ENCODE measurements at places on chromosomes 5 and 9.

DNA sequence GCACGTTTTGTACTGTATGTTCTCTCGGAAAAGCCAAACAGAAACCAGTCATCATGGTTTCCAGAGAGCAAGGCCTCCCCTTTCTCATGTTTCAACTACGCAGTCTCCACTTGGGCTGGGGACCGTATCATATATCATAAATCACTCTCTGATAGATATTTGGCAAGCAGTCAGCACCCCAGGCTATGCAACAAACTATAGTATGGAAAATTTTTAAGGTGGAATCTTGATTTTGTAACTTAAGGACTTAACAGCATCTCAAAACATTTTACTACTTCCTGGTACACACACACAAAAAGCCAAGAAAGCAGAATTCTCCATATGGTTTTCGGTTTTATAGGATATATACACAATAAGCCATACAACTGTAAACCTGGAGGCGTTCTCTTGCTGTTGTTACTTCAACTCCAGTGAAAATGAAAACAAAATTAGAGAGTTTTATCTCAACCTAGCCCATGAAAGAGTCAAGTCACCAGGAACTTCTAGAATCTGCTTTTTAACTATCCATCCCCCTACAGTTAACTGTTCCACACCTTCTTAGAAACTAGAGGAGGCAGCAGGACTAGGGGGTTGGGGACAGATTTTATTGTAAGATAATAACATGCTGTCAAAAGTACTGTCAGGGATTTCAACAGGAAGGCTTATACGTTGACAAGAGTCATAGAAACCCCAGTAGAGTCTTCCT, 283.4 kb downstream of the NFIB start:
- DNase-seq, result no peak

- DNase-seq, result peak; percentile 48
Measured at GRCh38 chr5:161544350-161544765, 2.2 kb downstream of the GABRB2 start.

GRCh38 chr9:5357431-5358105, 17.9 kb upstream of the RLN1 start:
- DNase-seq, result no peak

- peak; percentile 53 for DNase-seq
Measured at GRCh38 chr9:128724744-128725211, 851 bp upstream of the ZDHHC12 start.

DNA sequence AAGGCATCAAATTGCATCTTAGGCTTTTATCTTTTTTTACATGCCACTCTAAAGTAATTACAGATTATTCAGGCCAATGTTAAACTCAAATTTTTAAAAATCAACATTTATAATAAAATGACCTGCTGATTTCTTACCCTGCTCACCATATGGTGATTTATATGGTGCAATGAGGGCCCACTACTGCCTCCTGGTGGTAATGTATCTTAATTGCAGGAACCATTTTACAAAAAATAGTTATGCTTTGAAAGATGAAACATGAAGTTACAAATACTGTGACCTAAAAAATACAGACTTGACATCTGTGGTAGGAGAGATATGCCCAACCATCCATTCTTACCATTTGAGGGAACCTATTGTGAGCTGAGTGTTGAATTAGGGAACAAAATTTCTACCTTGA, 292.6 kb upstream of the TAS2R1 start:
- no peak for DNase-seq

DNA sequence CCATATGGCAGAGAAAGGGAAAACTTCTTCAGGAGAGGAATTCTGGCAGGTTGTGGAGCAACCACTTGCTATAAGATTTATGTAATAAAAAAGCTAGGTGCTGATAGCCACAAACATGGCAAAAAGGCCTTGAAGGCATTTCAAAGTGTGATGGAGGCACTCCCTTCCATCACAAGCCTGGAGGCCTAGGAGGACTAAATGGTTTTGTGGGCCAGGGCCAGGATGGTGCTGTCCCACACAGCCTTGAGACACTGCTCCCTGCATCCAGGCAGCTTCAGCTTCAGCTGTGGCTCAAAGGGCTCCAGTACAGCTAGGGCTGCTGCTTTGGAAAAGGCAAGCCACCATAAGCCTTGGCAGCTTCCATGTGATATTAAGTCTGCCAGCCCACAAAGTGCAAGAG, 632.8 kb downstream of the BRINP1 start:
- no peak for DNase-seq

DNA sequence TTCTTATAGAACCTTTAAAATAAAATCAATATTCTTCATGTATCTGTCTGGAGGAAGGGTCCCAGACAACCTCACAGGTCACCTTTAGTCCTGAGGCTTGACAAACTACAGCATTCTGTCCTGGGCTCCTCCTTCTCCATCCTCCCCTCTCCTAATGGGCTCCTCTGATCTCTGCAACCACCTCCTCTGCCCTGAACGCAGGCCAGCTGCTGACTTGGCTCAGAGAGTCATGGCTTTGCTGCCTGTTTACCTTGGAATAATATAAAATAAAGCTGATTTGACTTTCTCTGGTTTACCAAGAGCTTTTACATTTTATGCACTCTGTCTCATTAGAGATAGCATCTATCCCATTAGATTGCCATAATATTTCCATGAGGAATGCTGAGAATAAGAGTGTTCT, 159.4 kb downstream of the SEMA6A start:
- no peak for DNase-seq

DNA sequence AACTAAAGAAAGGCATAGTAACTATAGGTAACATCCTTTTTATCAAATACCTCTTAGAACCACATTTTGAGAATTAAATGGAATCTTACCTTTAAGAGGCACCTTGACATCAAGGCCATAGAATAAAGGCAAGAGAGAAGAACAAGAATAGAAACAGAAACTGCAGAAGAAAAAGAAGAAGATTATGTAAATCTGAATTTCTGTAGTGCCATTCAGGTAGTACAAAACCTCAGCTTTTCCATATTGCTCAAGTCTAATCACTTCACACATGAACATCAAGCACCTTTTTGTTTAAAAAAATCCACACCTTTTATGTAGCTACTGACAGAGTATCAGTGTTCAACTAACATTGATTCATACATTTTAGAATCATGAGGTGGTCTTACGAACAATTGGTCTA, 91.8 kb upstream of the DPYSL3 start:
- peak; percentile 7 for DNase-seq

GRCh38 chr5:109328626-109329025, 81.1 kb downstream of the PJA2 start:
- DNase-seq, result no peak

DNA sequence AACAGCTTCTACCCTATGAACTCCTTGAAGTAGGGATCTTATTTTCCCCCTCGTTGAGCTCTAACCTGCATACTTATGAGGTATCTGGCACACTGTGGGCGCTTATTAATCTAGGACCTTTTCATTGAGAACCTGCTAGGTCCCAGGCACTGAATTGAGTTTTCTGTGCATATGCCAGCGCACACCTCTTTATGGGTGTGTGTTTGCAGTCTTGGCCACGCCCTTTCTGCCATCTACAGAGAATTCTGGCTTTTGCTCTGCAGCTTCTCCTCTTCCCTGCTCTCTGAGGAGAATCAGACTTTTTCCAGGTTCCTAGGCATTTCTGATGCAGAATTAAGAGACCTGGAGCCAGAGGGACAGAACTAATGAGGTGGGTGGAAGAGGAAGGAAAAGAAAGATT, 25.4 kb upstream of the SSBP2 start:
- no peak for DNase-seq

- no peak for DNase-seq
Measured at GRCh38 chr9:2378266-2378665, 243.3 kb upstream of the VLDLR start.

- DNase-seq, result no peak
Measured at GRCh38 chr5:176542596-176543427, 5.6 kb upstream of the RNF44 start.

- DNase-seq, result no peak
Measured at GRCh38 chr9:2291980-2292704, 277.0 kb downstream of the SMARCA2 start.

DNA sequence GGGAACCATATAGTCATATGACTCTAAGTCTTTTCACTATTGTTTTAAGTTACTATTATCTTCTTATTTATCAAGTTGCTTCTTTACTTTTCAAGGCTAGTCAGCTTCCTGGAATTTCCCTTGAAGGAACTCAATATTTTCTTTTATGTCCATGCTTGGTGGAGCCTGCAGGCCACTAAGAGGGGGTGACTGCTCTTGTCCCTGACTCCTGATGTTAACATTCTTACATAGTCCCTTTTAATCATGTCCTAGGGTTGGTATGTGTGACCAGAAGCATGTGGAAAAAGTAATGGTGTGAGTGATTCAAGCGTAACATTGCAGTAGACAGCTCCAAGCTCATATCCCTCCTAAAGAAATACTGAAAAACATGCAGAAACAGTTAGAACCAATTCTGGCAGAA, 1536.2 kb upstream of the CDH9 start:
- DNase-seq, result no peak

- no peak for DNase-seq
Measured at GRCh38 chr5:139064613-139065012, 133.6 kb downstream of the SIL1 start.

GRCh38 chr5:52469835-52470234, 317.9 kb upstream of the ITGA1 start:
- no peak for DNase-seq

GRCh38 chr9:78298046-78298765, 1.3 kb downstream of the PSAT1 start:
- no peak for DNase-seq

DNA sequence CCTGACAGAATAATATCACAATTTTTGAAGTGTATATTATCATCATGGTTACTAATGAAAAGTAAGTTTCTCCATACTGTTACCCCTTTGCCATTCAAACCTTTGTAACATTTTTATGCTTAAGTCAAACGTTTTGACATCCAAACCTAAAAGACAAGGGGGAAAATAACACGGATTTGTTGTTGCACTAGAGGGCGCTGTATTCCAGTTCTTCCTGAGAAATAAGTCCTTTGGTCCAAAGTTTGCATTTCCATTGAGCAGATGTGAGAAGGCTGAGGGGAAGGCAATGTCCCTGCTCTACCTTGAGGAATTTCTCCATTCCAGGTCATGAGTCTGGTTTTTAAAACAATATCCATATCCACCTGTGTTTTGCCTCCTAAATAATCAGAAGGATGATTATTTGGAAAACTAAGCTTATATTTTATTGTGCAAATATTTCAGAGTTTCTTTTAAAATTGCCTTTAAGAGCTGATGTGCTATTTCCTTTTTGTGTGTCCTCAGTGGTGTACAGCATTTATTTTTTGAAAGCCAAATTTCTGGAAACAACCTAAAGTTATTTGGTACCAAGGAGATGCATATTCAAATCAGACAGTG, 9.7 kb downstream of the LECT2 start:
- DNase-seq, result peak; percentile 19

GRCh38 chr5:88691945-88692868, 190.8 kb downstream of the MEF2C start:
- DNase-seq, result no peak

DNA sequence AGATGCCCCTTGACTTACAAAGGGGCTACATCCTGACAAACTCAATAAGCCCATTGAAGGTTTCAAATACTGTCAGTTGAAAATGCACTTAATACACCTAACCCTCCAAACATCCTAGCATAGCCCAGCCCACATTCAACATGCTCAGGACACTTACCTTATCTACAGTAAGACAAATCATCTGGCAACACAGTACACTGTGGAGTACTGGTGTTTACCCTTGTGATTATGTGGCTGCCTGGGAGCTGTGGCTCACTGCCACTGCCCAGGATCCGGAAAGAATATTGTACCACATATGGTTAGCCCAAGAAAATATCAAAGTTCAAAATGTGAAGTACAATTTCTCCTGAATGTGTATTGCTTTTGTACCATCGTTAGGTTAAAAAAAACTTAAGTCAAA, 562.2 kb downstream of the HTR1A start:
- no peak for DNase-seq

DNA sequence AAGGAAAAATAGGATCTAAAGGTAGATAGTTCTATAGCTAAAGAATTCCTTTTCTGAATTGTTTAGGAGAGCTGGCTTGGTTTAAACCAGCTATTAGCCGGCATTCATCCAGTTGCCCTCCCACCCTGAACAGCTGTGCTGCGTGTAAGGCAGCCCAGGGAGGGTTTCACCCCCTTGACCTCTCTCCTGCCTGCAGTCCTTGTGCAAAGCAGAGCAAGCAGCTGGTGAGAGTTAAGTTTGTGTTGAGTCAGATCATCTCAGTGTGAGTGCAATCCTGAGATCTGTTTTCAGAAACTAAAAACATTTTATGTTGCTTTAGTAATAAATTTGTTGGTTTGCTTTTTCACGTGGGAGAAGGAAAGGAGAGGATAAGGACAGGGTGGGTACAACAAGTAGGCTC, 13.0 kb downstream of the SLC25A25 start:
- DNase-seq, result no peak

DNA sequence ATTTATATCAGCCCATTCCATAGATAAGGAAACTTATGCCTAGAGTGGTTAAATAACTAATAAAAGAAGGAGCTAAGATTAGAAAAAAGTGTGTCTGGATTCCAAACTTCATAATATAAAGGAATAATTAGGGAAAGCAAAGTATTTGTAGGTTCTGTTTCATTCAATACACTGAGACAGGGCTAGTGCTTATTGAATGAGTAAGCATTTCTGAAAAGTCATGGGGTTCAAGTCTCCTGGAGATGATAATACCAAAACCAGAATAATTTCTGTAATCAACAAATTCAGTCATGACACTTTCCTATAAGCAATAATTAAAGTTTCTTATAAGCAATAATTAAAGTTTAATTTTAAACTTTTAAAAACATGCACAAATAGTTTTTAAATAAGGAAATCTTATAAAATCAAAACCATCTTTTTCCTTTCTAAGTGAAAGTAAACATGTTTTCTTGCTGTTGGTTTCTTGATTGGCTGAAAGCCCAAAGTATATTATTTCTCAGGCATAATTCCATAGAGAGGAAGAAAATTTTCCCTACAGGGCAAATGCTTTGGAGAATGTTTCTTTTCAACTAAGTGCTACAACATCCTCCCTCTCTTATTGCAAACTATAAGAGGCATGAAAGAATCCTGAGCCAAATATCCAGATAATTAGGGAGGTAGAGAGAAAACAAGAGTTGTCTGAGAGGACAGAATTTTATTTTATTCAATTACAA, 510.2 kb downstream of the PRELID2 start:
- no peak for DNase-seq

DNA sequence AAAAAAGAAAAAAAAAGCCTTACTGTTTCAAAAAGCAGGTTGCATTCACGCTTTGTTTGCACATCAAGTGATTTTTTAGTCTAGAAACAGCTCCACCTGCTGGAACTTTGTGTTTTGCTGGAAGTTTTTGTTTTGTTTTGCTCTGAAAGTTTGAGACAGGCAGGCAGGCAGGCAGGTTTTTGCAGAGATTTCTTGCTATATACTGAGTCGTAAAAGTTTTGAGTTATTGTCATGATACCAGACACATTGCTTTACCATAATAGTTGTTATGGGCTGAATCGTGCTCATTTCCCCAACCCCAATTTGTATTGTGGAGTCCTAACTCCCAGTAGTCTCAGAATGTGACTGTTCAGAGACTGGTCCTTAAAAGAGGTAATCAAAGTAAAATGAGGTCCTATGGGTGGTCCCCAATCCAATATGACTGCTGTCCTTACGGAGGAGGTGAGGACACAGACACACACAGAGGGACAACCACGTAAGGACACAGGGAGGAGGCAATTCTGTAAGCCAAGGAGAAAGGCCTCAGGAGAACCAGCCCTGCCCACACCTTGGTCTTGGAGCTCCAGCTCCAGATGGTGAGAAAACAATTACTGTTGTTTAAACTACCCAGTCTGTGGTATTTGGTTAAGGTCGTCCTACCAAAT, 20.9 kb downstream of the OR2Y1 start:
- peak; percentile 12 for DNase-seq

Measured in germinal center (tissue), 1 donor.